ENCODE measurements at places on chromosomes 4 and X. TPM values are rescaled to one million over a fixed set of nuclear protein-coding genes. Genes with fewer than 3 reads are reported as not detected.

DNA sequence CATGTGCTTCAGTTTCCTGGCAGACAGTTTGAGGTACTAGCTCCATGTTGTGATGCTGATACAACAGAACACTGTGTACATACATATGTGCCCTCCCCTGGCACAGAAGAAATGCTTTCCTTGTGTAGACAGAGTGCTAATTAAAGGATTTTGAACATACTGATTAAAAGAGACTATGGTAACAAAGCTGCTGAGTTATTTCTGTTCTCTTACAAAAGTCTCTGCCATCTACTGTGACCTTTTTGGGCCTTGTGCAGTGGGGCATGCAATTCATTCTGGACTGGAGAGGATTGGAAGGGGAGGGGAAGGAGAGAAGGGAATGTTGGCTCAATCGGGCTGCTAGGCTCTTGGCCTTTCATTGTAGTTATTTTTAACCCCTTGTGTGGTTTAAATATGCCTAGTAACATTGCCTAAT lies 6.0 kb downstream of the PDLIM5 start:
- DNase-seq: peak; percentile 18

- no peak for DNase-seq
Observed at GRCh38 chr4:139861471-139861870, 195.9 kb downstream of the MGST2 start.

DNA sequence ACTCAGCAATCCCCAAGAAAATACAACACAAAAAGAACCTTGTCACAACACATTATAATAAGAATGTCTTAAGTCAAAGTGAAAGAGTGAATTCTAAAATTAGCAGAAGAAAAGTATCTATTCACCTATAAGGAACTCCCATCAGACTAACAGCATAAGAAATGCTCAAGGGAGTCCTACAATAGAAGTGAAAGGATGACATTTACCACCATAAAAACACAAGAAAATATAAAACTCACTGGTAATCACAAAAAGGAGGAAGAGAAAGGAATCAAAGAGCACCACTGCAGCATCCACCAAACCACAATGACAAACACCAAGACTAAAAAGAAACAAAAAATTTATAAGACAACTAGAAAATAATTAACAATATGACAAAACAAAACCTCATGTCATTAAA lies 257.0 kb upstream of the AGTR2 start:
- no peak for DNase-seq

WAS gene
- not detected for total RNA-seq

Data from G401 (cell line).